ENCODE measurements at places on chromosomes 5 and 9.
A peak's percentile ranks its signal among the peaks of the same experiment; 100 is the strongest.

- DNase-seq: no peak
Measured at GRCh38 chr9:35453786-35454185, 36.1 kb upstream of the RUSC2 start.

GRCh38 chr5:98599016-98599415 lies 174.4 kb upstream of the RGMB start:
- no peak for DNase-seq

- DNase-seq: no peak
Measured at GRCh38 chr5:64437496-64437895, 68.3 kb upstream of the RGS7BP start.

DNA sequence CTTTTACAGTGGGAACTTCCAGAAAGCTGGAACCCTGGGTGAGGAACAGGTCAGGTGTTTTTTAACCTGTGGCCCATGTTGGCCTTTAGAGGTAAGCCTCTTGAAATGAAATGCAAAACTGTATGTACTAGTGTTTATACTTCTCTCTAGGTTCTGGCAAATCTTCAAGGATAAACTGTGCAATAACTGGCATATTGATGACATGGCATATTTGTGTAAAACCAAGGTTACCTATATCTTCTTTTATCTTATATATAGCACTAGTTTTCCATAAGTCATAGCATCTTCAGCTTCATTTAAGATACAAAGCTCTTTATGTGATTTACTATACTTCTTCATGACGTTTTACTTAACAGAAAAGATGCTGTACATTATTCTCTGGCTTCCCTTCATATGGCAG lies 7.4 kb upstream of the IARS1 start:
- DNase-seq: no peak

GRCh38 chr9:4263591-4263990 lies 36.3 kb downstream of the GLIS3 start:
- DNase-seq: no peak

DNA sequence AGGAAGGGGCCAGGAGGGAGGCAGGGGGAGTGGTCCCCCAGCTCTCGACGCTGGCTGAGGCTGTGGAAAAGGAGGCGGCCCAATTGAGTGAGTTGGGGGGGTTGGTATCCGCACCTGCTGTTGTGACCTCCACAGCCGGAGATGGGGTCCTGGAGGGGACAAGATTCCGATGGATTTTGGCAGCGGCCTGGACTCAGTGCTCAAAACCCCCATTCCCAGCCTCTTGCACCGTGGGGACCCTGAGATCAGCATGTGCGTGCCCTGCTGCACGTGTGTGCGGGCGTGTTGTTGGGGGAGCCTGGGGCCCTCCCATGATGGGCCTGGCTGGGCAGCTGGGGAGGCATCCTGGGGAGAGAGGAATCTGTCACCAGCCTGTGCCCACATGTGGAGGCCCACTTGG lies 15.0 kb downstream of the CNTFR start:
- DNase-seq: no peak

GRCh38 chr9:135525241-135526088 lies 4.2 kb downstream of the LCN1 start:
- DNase-seq: peak; percentile 72

DNA sequence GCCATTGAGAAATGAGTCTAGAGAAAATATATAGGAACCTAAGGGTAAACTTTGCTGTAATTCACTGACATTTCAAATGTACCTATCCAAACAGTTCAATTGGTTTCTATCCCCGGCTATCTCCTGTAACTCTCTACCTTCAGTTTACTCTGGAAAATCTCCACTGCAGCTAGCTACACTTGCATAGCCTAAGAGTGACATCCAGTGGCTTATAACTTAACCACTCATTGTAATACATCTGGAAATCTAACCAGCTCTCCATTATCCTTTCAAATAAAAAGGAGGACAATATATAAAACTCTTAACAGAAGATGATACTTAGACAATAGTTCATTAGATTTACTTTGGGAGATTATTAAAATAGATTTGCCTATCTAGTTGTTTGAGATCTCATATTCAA lies 35.3 kb upstream of the SPDL1 start:
- DNase-seq: no peak
